ENCODE measurements at places on chromosomes 7 and 10.

- no peak for DNase-seq
Measured at GRCh38 chr10:59000162-59000825, 176.1 kb upstream of the PHYHIPL start.

GRCh38 chr7:70389531-70390151, 742.3 kb upstream of the GALNT17 start:
- DNase-seq: no peak

DNA sequence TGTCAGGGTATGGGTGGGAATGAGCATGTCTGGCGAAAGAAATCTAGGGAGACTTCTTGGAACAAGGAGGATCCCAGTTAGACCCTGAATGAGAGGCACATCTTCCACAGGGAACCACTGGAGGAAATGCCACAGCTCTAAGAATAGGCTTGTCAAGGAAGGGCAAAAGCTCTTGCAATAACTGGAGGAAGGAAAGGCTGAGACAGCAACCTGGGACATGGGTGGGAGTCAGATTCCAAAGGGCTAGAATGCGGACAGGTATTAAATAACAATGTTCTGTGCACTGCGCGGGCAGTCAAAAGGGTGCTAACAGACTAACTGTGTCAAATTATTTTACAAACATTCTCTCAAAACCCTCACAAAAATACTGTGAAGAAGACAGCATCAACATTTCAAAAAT, 4.5 kb downstream of the NUDCD3 start:
- no peak for DNase-seq

DNA sequence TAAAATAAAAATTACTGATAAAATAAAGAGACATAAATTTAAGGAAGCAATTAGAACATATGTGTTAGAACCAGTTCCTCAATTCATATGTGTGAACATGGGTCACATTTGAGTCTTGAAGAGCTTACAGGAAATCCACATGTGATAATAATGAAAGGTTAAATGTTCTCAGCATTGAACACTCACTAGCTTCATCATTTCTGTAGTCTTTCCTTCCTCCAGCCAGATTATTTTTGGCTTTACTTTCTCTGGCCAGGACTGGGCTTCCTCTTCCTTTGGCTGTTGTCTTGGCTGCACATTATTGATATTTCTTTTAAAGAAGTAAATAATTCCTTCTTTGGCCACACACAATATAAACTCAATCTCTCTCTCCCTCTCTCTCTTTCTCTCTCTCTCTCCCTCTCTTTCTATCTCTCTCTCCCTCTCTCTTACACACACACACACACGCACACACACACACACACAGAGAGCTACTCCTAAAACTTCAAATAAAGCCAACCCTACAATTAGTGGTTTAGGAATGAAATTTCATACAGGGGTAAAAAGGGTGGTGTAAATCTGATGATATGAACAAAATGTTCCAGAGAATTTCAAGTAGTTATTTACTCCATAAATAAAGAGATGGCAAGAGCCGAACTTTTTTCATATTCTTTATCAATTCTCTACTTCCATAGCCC, 171.2 kb downstream of the REEP3 start:
- DNase-seq: no peak

GRCh38 chr10:128884496-128885072, 582.5 kb upstream of the MGMT start:
- no peak for DNase-seq

DNA sequence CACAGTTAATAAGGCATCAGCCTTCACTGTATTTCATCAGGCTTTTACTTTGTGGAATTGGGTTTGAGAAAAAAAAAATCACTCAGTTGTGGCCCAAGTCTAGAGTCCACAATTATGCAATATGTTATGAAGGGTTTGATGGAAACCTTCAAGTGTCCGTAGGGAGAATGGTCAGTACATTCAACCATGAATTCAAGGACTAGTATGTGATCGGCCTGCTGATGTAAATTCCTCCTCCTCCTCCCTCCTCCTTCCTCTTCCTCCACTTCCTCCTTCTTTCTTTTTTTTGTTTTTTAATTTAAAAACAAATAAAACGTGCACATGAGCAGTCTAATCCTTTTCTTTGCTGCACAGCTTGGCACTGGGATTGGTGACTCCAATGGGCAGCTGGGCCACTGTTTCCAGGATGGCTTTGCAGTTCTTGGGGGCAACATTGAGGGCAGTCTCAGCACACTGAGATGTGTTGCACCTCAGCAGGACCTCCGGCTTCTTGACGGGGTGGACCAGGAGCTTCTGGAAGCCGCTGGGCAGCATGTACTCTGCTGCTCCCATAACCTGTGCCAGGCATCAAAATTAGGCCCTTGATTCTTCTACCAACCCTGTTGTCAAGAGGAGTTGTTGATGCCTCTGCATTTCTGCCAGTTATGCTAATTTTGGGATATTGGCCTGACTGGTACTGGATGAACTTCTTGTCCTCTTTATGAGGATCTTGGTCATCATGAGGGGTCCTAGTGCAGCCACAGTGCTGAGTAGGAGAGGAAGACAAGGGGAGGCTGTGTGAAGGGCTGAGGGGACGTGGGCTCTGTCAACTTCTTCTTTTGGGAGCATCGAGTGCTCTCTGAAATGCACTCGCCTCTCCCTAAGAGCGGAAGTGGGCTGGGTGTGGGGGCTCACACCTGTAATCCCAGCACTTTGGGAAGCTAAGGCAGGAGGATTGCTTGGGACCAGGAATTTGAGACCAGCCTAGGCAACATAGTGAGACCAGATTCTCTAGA, 9.3 kb upstream of the IL2RA start:
- no peak for DNase-seq

DNA sequence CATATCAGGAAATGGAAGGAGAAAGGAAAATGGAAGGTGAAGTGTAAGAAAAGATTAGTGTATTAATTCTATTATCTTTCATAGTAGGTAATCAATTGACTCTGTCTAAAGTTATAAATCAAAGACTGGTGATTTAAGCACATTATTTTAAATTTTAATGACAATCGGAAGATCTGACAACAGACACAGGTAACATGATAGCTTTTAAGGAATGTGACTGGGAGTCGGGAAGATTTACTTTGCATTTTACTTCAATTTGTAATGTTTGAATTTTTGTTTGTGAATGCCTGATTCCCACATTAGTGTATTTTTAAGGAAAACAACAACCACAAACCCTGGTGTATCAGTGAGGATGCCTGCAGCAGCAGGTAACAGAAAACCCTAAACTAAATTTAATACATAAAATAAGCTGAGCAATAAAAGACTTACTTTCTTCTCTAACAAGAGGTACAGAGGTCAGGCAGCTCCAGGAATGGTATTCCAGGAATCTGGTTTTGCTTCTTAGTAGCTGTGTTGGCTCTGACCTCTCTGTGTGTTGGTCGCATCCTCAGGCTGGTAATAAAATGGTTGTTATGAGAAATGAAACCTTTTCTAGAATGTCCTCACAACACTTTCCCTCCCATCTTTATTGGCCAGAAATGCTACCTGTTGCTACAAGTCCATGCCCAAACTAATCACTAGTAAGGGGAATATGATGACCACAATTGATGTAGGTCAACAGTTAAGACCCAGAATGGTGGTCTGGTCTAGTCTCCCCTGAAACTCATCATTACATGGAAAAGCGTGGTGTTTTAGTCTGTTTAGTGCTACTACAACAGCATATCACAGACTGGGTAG, 12.2 kb downstream of the DNAJB9 start:
- peak; percentile 19 for DNase-seq

DNA sequence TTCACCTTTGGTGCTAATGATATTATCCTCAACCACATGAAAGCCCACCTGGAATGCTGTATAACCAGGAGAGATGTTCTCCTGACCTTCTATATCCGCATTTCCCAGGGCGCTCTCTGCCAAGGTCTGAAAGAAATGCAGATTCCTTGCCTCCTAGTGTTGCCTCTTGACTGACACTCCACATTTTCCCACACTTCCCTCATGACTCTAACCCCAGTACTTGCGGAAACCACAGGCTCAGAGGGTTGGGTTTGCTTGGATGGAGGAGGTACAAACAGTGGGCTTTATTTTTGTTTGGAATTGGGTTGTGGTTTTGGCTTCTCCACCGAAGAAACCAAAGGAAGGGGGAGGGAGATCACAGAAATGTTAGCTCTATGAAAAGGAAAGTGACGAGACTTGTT, 222.9 kb upstream of the CELF2 start:
- DNase-seq: no peak

DNA sequence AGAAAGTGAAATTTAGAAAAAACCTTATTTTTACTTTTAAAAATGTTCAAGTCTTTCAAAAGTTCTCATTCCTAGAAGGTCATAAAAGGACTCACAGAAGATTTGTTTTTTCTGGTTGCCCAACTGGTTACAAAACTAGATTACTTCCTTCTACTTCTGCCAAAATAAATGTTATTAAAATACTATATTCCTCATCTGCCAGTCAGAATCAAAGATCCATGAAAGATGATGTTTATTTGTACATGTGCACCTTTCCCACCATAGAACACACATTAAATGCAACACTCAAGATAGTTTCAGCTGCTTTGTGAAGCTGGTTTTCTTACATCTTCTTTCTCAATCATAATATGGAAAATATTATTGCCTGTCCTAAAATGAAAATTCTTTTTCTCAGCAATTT, 465.4 kb downstream of the ETV1 start:
- no peak for DNase-seq

- DNase-seq: no peak
Measured at GRCh38 chr7:158321056-158321700, 266.4 kb downstream of the PTPRN2 start.

DNA sequence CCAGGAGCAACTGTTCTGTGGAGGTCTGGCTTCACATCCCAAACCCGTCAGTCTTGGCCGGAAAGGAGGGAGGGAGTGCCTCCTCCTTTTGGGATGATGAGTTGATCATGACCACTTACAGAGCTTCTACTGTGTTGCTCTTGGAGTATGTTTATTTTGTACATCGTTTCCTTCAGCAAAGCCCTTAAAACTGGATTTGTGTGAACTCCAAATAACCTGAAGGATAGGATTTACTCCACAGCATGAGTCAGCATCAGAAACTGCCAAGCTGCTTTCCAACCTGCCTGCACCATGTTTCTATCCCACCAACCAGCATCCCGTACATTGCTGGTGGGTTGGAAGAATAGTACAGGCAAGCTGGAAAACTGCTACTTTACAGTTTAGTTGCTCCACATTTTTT, 3.5 kb downstream of the CCDC201 start:
- DNase-seq: peak; percentile 21

DNA sequence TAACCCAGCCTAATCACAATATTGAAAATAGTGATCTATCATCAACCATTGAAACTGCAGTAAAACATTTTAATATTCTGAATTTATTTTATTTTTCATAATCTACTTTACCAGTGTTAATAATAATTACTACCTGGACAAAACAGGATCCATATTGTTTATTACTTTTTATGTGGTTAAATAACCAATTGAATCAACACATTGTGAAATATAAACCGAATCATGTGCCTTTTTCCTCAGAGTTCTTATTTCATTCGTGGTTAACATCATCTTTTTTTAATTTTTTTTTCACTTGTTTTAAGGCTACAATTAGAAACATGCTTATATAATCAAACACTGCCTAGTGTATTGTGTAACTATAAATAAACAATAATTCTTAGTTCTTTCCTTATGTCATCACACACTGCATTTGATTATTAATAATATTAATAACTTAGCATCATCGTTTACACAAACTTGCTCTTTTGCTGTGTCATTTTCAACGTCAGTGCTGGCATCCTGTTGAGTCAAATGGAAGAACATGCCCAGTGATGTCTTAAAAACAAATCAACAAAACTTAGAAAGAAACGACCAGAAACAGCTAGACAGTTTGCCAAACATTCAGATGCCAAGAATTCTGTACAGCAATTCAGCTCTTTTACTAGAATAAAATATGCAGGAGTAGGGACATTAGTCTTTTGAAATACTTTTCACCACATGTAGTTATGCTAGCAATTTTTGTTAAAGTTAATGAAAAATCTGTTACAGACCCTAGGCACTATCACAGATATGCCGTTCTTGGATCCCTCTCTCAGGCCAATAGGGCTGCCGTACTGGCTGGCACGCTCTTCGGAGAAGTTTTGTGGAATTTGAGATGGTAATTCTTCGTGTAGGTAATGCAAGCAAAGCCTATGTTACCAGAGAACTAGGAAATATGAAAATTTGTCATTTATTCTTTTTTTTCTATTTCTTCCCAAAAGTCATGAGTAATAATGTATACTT, 330.4 kb upstream of the SEMA3A start:
- peak; percentile 53 for DNase-seq

DNA sequence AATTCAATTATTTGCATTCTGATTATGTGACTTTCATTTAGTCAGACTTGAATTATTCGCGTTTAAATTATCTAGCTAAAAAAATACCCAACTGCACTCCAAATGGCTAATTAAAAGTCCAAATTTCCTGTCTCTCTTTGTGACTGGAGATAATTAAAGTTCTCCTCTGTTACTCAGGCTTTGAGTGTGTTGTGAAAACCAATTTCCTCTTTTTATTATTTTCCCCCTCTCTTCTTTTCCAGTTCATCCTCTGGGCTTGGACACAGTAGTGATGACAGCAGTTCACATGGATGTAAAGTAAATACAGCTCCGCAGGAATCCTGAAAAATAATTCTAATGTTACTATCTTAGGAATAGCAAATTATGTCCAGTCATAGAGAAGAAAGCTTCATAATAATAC, 80.6 kb downstream of the SNX10 start:
- no peak for DNase-seq

DNA sequence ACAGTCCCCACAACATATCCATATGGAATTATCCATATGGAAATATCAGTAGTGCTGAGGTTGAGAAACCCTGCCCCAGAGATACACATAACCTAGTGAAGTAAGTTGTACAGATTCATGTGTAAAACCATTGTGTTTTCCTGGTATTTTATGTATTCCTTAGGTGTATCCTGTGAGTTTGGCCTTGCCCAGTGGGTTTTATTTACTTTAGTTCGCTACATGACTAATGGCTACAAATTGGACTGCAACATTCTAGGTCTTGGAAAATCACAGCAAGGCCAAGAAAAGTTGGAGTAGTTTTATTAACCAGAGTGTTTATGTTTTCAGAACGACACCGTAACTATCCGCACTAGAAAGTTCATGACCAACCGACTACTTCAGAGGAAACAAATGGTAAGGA, 1.4 kb downstream of the RPS24 start:
- no peak for DNase-seq

- DNase-seq: no peak
Measured at GRCh38 chr10:73979809-73980433, 18.0 kb upstream of the VCL start.

DNA sequence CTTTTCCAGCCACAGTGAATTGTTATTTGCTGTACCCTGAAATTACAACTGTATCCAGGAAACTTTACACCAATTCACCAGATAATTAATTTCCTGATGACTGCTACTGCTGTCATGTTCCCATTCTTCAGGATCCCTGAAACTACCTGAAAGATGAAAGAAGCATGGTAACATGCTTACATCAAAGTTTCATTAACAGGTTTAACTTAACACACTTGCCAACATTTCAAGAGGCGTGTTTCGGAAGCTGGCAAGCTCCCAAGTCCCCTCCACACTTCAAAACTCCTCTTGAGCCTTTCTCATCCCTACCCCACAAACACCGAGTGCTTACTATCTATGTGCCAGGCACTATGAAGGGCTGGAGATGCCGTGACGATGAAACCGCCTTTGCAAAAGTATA, 88.6 kb downstream of the MPP7 start:
- DNase-seq: no peak

GRCh38 chr7:7201578-7202374, 19.4 kb downstream of the C1GALT1 start:
- DNase-seq: no peak

Data from AG04449 (cell line).